ENCODE measurements at places on chromosomes 13 and 19.
A peak's percentile ranks its signal among the peaks of the same experiment; 100 is the strongest.

GRCh38 chr13:39976481-39976880 is 321.0 kb downstream of the COG6 start:
- DNase-seq = no peak

DNA sequence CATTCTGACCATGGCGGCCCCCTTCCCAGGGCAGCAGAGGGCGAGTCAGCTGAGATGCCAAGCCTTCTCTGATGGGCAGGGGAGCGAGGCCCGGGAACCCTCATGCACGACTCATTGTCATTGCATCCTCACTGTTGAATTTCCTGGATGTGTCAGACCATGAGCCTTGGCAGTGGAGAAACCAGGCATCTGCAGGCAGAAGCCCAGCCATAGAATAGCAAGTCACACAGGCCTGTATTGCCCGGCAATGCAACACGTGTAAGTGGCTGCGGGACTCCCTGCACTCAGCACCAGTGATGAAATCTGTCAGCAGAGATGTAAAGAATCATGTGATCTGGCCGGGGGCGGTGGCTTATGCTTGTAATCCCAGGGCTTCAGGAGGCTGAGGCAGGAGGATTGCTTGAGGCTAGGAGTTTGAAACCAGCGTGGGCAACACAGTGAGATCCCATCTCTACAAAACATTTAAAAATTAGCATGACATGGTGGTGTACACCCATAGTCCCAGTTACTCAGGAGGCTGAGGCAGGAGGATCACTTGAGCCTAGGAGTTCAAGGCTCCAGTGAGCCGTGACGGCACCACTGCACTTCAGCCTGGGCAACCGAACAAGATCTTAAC is 199.7 kb downstream of the KATNAL1 start:
- no peak for DNase-seq

- DNase-seq = no peak
These were observed 48.6 kb upstream of the SHKBP1 start for GRCh38 chr19:40528078-40528477.

GRCh38 chr13:32257649-32258048 is 57.5 kb downstream of the ZAR1L start:
- DNase-seq = no peak

- DNase-seq = no peak
These were observed 31.1 kb downstream of the NFIC start for GRCh38 chr19:3397266-3398022.

DNA sequence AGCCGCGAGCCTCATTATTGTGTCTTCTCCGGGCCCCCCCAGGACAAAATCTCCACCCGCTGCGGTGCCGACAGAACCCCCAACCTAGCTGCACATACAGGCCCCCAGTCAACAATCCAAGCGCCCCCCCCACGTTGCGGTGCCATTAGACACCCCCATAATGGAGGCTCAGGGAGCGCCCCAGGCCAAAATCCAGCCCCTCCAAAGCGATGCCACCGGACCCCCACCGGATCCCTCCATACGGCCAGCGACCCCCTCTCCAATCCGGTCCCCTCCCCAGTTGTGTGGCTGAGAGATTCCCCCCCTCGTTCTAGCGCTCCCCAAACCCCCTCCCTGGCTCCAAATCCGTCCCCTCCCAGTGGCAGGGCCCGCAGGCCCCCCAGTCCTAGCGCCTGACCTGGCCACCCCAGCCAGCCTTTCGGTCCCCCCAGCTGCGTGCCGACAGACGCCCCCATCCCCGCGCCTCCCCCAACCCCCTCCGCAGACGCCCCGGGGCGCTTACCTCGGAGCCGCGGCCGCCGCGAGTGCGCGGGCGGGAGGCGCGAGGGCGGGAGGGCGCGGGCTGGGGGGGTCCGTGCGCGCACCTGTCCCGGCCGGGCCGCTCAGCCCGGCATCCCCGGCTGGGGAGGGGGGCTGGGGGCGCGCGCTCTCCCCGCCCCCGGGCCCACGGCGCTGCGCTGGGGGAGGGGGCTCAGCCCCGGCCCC is 21.6 kb upstream of the SEMA6B start:
- no peak for DNase-seq

- no peak for DNase-seq
These were observed 37.0 kb downstream of the ZNF136 start for GRCh38 chr19:12199757-12200419.

DNA sequence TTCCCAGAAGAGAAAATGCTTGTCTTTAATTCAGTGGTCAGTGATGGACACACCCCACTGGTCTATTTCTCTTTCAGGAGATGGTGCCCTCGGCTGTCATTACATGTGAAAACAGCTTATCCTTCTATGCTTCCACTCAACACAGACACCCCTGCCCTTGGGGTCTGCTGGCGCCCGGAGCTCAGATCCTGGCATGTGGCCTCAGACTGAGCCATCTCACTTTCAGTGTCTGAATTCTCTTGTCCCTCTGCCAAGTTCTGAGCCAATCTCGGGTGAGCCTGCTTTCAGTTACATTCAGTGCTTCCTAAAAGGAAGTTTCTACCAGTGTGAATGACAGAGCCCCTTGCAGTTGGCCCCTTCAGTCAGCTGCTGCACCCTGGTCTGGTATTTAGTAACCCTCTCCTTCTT is 293.6 kb downstream of the DNAJC15 start:
- DNase-seq = no peak

- DNase-seq = peak; percentile 94
These were observed 135.2 kb downstream of the TSHZ3 start for GRCh38 chr19:31214086-31214485.

DNA sequence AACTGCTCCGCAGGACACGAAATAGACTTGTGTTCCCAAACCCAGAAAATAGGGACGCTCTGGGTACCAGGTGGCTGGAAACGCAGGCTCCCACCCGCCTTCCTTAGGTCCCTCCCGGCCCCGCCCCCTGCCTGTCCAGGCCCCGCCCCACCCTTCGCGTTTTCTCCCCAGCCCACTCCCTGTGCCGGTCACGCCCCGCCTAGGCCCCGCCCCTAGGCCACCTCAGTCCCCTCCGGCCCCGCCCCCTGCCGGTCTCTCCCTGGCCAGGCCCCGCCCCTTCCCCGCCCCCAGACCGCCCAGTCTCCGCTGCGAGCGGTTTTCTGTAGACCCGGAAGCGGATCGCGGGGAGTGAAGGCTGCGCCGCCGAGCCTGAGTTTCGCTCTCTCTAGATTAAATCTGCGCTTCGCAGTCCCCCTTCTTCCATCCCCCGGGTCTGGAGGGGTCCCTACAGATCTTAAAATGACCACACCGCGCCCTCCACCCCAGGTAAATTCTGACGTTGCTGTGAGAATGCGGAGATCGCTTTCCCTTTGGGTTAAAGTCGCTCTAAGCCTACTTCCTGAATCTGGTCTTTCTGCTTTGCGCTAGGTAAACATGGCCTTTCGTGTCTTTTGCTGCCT is 3.7 kb upstream of the ZNF665 start:
- DNase-seq = peak; percentile 98

DNA sequence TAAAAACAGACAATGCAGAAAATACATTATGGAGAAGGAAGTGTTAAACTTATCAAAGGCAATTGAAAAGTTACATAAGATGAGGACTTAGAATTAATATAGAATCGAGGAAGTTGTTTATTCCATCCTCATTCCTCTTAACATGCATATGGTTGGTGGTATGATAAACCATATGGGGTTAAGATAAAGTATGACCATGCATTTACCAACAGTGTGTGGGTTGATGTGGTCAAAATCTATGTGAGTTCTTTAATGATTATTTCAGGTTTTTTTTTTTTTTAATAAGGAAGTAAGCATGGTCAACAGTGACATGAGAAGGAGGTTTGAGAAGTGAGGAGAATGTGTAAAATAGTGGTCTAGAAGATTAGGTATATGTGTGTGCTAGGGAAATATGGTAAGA is 94.5 kb downstream of the TDRD3 start:
- no peak for DNase-seq

DNA sequence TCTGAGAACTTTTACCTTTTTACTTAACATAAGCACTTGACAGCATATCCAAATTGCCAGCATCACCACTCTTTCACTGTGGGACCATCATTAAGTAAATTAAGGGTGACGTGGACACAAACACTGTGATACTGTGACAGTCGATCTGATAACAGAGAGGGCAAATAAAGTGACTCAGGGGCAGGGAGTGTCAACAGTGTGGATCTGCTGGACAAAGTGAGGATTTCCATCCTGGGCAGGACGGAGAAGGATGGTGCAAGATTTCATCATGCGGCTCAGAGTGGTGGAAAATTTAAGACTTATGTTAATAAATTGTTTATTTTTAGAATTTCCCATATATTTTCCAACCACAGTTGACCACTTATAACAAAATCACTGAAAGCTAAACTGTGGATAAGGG is 60.0 kb upstream of the WDFY2 start:
- no peak for DNase-seq

DNA sequence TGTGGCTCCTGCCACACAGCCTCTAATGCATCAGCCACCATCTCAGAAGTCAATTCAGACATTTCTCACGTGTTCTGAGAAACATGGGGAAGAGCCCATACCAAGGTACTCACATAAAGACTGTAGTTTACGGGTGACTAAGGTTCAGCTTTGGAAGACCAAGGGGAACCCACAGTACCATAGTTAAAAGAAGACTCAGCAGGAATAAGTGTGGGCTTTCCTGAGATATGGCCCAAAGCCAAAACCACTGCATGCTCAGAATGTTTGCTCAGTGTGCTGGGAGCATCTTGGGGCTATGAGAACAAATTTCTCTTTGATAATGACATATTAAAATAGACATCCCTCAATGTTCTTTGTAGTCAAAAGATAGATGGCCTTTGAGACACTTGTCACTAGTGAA is 283.8 kb downstream of the DCT start:
- DNase-seq = no peak

DNA sequence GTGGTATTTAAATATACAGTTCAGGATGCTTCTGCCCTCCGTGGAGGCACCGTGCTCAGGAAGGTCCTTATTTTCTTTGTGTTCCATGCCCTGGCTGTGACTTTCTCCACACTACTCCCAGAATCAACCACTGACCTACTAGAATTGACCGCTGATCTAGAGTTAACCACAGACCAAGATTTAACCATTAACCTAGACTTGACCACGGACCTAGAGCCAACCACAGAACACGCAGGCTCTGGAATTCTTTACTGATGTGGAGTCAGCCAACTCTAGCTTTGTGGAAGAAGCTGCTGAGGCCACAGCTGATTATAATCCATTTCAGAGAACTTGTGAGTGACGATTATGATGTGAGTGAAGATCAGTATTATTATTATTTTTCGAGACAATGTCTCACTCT is 18.0 kb downstream of the GTF2F2 start:
- no peak for DNase-seq

Measured in activated naive CD4-positive, alpha-beta T cell treated with anti-CD3 and anti-CD28 coated beads, Interleukin-2, amount 10 ng/mL, durations not matched to agents 7 days and 5 days (primary cell).